Mucosa of descending colon (tissue), 3 donors: ENCODE measurements at places on chromosomes 13 and 19. TPM values are rescaled to one million over a fixed set of nuclear protein-coding genes. Genes with fewer than 3 reads are reported as not detected.

- no peak for DNase-seq
These were observed 7.7 kb upstream of the GPR18 start for GRCh38 chr13:99265821-99266426.

DNA sequence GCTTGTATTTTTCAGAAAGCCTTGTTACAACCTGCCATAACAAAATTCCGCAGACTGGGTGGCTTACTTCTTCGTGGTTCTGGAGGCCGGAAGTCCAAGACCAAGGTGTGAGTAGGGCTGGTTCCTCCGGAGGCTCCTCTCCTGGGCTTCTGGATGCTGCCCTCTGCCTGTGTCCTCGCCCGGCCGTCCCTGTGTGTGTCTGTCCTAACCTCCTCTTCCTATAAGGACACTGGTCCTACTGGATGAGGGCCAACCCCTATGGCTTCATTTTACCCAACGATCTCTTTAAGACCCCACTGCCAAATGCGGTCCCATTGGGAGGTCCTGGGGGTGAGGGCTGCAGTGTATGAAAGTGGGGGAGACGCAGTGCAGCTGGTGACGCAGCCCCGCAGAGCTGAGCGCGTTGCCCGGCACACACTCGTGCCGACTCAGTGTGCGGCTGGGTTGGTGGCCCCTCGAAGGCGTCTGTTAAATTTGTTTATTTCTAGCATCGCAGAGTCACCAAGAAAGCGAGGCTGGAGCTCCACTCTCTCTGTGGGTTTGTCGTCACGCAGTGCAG, 116.7 kb downstream of the SOX1 start:
- no peak for DNase-seq

DNA sequence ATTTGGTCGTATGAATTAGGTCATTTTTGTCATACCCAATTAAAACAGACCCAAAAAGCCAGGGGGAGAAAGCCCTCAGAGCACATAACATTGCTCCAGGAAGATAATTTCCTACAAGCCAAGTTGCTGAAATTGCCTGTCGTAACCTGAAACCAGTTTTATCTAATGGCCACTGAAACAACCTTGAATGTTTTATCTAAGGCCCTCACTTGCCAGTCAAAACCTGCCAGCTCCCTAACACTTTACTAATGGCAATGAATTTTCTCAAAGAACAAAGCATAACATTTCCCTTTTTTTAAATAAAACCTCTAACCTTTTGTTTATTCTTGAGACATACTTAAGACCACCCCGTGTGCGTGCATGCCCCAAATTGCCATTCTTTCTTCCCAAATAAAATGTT, 496.2 kb upstream of the KLHL1 start:
- DNase-seq: no peak

The MATK gene
- total RNA-seq: 2.2 TPM

The FPR3 gene
- total RNA-seq: 3.6 TPM

The TMEM147 gene
- 58.2 TPM for total RNA-seq

The MTIF3 gene
- 57.4 TPM for total RNA-seq

GRCh38 chr19:51293571-51294210, 17.8 kb upstream of the IGLON5 start:
- no peak for DNase-seq

The POSTN gene
- 75.3 TPM for total RNA-seq

- DNase-seq: no peak
These were observed 1.3 kb downstream of the FLT3LG start for GRCh38 chr19:49475191-49475917.

The IL17D gene
- total RNA-seq: 0.41 TPM

The PPP1R13L gene
- total RNA-seq: 36.7 TPM

DNA sequence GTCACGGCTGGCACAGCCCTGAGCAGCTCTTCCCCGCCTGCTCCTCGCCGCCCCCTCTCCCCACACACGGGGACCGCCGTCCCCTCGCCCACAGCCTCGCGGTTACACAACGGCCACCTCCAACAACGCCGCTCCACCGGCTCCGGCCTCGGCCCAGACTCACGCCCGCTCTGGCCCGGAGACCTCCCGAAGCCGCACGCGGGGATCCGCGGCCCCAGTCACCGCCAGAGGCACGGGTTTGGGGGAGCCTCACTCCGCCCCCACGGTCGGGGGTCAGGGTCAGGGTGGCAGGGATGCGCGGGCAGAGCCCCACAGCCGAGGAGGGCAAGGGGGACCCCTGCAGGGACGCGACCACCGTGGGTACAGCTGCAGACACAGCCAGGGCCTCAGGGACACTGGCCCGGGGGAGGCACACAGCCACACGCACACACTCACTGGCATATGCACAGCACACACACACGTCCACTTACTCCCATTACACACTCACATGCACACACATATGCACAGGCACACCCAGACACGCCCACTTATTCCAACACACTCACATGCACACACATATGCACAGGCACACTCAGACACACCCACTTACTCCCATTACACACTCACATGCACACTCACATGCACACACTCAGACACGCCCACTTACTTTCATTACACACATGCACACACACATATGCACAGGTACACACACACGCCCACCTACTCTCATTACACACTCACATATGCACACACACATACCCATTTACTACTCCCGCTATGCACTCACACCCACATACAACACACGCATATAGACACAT, 1.6 kb downstream of the TTYH1 start:
- no peak for DNase-seq

The SPACA4 gene
- total RNA-seq: not detected

- DNase-seq: peak; percentile 63
These were observed 33.0 kb downstream of the DEDD2 start for GRCh38 chr19:42184401-42184861.

The KCNJ14 gene
- 0.67 TPM for total RNA-seq

GRCh38 chr19:23543351-23543750, 143.7 kb downstream of the ZNF675 start:
- DNase-seq: no peak

GRCh38 chr13:66689628-66690027, 540.5 kb downstream of the PCDH9 start:
- DNase-seq: no peak

The MRI1 gene
- total RNA-seq: 24.2 TPM

The PSG1 gene
- not detected for total RNA-seq

DNA sequence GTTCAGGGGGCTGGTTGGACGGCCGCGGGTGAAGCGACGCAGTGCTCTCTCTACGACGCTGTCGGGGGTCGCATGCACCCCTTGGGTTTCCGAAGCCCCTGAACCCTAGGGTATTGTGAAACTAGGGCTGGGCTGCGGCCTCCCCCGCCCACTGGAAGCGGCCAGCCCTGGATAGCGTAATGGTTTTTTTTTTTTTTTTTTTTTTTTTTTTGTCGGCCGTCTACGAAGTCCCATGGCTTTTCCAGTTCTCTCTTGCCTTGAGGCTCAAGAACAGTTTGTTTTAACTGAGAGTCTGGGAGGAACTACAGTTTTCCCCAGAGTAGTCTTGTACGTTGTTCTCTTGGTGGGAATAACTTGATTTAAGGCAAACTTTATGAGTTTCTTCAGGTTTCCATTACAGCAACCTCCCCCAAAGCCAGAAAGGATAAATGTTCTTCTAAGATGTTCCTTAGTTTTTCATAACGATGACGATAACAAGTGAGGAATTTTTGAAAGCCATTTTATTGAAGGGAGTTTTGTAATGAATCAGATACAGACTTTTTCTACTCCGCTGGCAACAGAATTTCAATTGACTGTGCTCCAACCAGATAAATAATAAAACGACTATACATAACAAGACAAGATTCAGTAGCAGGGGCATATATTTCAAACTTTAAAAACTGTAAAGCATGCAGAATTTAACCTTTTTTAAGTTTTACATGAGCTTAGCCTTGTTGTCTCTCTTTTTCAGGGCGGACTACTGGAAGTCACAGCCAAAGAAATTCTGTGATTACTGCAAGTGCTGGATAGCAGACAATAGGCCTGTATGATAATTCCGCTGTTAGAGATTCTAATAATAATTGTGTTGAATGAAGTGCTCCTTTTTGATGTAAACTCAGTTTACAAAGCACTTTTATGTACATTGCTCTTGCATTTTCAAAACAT, 867 bp downstream of the WBP4 start:
- DNase-seq: no peak

The KLK15 gene
- total RNA-seq: 3.3 TPM

DNA sequence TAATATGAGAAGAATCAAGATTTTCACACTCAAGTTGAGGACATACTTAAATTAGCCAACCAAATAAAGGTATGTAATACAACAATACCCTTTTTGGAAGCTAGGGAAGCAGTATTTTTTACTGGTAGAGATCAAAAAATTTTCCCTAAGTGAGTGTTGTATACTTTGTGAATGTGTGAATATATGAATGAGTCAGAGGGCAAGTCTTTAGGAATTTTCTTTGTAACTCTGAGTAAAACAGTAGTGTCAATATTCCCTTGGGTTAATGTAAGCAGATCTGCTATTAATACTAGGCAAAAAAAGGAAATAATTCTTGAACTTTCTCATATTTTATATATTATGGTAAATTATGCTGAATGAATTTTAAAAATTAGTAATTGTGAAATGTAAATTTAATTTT, 1161.8 kb upstream of the MIR17HG start:
- no peak for DNase-seq
